Naive thymus-derived CD8-positive, alpha-beta T cell (primary cell): ENCODE measurements at places on chromosomes 4 and X.

DNA sequence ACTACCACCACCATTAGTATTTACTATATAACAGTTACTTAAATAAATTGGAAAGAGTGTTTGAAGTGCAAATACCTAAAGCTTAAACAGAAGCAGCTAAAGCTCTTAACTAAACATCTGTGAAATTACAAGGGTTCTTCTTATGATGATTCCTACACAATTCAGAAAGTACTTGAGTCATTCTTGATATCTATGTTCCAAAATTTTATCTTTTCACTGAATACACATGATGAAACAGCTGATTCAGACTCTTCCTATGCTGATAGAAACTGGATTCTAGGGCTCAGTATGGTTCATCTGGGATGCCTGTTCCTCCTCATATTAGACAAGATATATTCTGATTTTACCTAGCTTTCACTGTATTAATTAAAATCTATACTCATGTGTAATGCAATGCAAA, 13.6 kb downstream of the EREG start:
- H3K4me1 ChIP-seq: no peaks in the 10 kb centered on the region
- no peak overlapping the region for H3K4me3 ChIP-seq
- H3K36me3 ChIP-seq: no peaks in the 10 kb centered on the region
- peaks cover 5% of the 10 kb centered on the region for H3K27me3 ChIP-seq
- no peak overlapping the region for H3K27ac ChIP-seq
- DNase-seq: no peak

- H3K36me3 ChIP-seq: no peaks in the 10 kb centered on the region
- no peak for DNase-seq
- peaks cover 18% of the 10 kb centered on the region for H3K27me3 ChIP-seq
Measured at GRCh38 chr4:78214078-78214477, 157.0 kb downstream of the FRAS1 start.

DNA sequence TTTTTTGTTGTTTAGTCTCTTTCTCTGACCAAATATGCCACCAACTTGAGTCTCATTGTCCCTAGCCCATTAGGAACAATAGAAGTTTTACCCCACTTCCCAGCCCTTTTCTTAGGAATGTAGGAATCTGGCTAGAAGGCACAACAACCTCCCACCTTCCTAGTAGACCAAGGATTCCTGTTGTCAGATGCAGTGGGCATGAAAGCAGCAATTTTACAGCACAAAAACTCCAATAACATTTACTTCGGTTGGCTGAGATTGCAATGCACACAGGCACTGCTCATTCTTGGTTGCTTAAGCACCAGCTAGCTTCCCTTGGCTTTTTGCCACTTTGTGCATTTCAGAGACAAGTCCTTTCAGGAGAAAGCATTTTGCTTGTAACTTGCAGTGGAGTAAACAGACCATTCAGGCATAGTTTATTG, 312.8 kb downstream of the TENM3 start:
- H3K27me3 ChIP-seq: peaks cover 9% of the 10 kb centered on the region
- no peak for DNase-seq
- H3K4me1 ChIP-seq: no peaks in the 10 kb centered on the region
- H3K27ac ChIP-seq: no peak overlapping the region
- no peaks in the 10 kb centered on the region for H3K36me3 ChIP-seq
- no peak overlapping the region for H3K4me3 ChIP-seq

GRCh38 chr4:187608001-187608421, 387.6 kb upstream of the ZFP42 start:
- H3K27ac ChIP-seq: no peak overlapping the region
- H3K4me3 ChIP-seq: no peak overlapping the region
- H3K27me3 ChIP-seq: peaks cover 4% of the 10 kb centered on the region
- no peak for DNase-seq
- H3K4me1 ChIP-seq: no peaks in the 10 kb centered on the region

- no peaks in the 10 kb centered on the region for H3K27me3 ChIP-seq
- no peak for DNase-seq
- H3K36me3 ChIP-seq: no peaks in the 10 kb centered on the region
Measured at GRCh38 chrX:38262715-38263620, 42.3 kb upstream of the SRPX start.

- H3K27ac ChIP-seq: no peak overlapping the region
- H3K4me3 ChIP-seq: no peak overlapping the region
- no peaks in the 10 kb centered on the region for H3K4me1 ChIP-seq
- no peak for DNase-seq
- H3K27me3 ChIP-seq: no peaks in the 10 kb centered on the region
- no peaks in the 10 kb centered on the region for H3K36me3 ChIP-seq
Measured at GRCh38 chr4:159977907-159978617, 875.2 kb downstream of the RAPGEF2 start.

- H3K4me3 ChIP-seq: no peak overlapping the region
- no peaks in the 10 kb centered on the region for H3K4me1 ChIP-seq
- H3K27me3 ChIP-seq: no peaks in the 10 kb centered on the region
- no peak overlapping the region for H3K27ac ChIP-seq
- no peak for DNase-seq
- no peaks in the 10 kb centered on the region for H3K36me3 ChIP-seq
Measured at GRCh38 chrX:78753571-78753970, 6.1 kb downstream of the LPAR4 start.

GRCh38 chr4:11698846-11699590, 270.3 kb upstream of the HS3ST1 start:
- H3K27me3 ChIP-seq: peaks cover 2% of the 10 kb centered on the region
- DNase-seq: no peak
- H3K4me1 ChIP-seq: no peaks in the 10 kb centered on the region
- no peak overlapping the region for H3K27ac ChIP-seq
- no peak overlapping the region for H3K4me3 ChIP-seq

GRCh38 chrX:131764216-131764615, 220.3 kb downstream of the OR13H1 start:
- H3K4me3 ChIP-seq: no peak overlapping the region
- H3K4me1 ChIP-seq: no peaks in the 10 kb centered on the region
- DNase-seq: no peak
- no peaks in the 10 kb centered on the region for H3K27me3 ChIP-seq
- peaks cover 3% of the 10 kb centered on the region for H3K36me3 ChIP-seq

- peaks cover 12% of the 10 kb centered on the region for H3K4me1 ChIP-seq
- H3K4me3 ChIP-seq: no peak overlapping the region
- H3K27me3 ChIP-seq: peaks cover 11% of the 10 kb centered on the region
- no peaks in the 10 kb centered on the region for H3K36me3 ChIP-seq
- H3K27ac ChIP-seq: no peak overlapping the region
Measured at GRCh38 chr4:9825049-9825448, 43.6 kb downstream of the DRD5 start.

DNA sequence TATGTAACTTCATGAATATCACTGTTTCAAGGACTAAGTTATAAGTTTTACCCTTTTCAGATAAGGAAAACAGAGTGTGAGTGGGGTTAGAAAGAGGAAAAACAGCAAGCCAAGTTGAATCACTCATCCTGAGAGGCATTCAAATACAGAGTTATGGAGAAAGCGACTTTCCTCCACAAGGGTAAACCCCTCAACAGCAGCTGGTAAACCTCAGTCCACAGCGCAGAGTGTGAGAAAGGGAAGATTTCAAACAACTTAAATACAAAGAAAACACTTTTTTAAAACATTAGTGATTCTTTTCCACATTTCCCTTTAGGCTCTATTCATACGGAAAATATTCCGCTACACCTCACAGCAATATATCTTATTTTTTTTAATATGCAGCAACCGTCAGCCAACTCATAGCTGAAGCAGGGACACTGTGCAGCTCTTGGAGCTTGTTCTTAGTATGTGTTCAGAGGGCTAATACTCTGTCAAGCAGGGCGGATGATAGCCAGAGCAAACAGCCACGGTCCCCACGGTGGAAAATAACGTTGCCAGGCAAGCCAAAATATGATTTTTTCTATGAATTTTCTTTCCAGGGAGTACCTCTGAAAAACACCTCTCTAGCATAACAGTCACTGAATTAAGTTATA, 488.9 kb upstream of the FAT1 start:
- H3K4me3 ChIP-seq: no peak overlapping the region
- no peaks in the 10 kb centered on the region for H3K36me3 ChIP-seq
- H3K4me1 ChIP-seq: no peaks in the 10 kb centered on the region
- no peaks in the 10 kb centered on the region for H3K27me3 ChIP-seq
- DNase-seq: no peak
- H3K27ac ChIP-seq: no peak overlapping the region

DNA sequence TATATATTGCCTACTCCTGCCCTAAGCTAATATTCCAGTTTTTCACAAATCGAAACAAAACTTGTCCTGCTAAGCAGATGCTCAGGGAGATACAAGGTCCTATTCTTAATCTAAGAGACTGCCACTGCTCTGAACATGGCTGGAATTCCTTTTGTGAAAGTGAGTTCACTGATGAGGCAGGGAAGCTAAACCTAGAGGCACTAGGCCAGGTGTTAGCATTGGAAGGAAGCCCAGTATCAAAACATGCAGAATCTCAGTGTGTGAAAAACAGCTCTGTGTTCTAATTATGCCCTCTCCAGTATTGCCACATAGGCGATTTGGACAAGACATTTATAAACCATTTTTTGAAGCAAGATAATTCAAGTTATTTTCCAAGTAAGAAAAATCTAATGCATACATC, 47.6 kb downstream of the ABCG2 start:
- no peak for DNase-seq
- H3K27me3 ChIP-seq: no peaks in the 10 kb centered on the region
- H3K27ac ChIP-seq: no peak overlapping the region
- H3K36me3 ChIP-seq: no peaks in the 10 kb centered on the region
- H3K4me1 ChIP-seq: no peaks in the 10 kb centered on the region

GRCh38 chr4:126271292-126271691, 956.5 kb downstream of the FAT4 start:
- no peak overlapping the region for H3K27ac ChIP-seq
- no peak for DNase-seq
- H3K4me3 ChIP-seq: no peak overlapping the region
- no peaks in the 10 kb centered on the region for H3K27me3 ChIP-seq

DNA sequence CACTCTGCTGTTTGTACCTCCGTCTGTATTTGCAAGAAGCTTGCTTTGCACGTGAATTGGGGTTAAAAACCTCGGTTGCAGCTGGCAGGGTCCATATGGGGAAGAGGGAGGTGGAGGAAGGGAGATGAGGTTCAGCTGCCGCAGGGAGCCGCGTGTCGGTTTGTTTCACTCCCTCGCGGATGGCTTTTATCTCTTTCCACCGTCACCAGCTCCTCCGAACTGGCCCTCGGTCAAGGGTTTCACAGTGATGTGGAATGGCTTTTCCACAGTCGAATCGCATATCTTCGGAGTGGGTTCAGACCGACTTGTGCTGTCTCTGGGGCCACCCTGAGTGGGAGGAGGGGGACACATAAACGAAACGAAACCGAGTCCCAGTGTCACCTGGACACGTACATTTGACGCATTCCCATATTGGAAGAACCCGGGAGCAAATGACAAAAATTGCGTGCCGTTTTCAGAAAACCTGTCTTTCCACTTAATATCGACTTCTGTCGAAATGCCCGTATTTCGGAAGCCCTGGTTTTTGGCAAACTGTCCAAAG, 929 bp downstream of the ZBTB33 start:
- peak overlapping the region; percentile 92 for H3K27ac ChIP-seq
- peak overlapping the region; percentile 96 for H3K4me3 ChIP-seq
- H3K27me3 ChIP-seq: no peaks in the 10 kb centered on the region
- peaks cover 35% of the 10 kb centered on the region for H3K36me3 ChIP-seq
- DNase-seq: no peak
